T-cell (primary cell): ENCODE measurements at places on chromosomes 5 and 9.

- DNase-seq: no peak
These were observed 1.9 kb downstream of the MOB3B start for GRCh38 chr9:27527702-27528075.

DNA sequence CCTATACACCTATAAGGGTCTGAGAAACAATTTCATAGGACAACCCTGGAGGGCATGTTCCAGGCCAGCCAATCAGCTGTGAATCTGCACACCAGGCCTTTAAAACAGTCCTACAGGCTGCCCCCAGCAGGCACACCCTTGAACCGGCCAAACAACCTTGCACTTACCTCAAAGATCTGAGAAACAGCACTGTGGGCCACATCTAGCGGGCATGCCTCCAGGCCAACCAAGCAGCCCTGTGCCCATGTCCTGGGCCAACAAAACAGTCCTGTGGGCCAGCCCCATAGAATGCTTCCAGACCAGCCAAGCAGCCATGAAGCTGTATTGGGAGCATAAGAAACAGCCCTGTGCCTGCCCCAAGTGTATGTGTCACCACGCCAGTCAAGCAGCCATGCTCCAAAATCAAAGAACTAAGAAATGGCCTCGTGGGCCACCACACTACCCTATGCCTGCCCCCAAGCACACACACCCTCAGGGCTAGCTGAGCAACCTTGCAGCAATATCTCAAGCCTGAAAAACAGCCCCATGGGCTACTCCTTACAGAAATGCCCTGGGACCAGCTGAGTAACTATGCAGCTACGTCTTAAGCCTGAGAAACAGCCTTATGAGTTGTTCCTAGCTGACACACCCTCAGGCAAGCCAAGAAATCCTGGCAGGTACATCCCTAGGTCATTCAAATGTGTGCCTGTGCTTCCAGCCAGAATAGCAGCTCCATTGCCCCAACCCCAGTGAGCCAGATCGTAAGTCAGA, 2243.8 kb upstream of the C9orf72 start:
- DNase-seq: no peak

- DNase-seq: no peak
These were observed 34.0 kb downstream of the DAP start for GRCh38 chr5:10726913-10727517.

- no peak for DNase-seq
These were observed 591.6 kb upstream of the DMAC1 start for GRCh38 chr9:8391132-8391531.

- no peak for DNase-seq
These were observed 191.5 kb downstream of the WDR70 start for GRCh38 chr5:37570597-37570996.

- no peak for DNase-seq
These were observed 222.2 kb upstream of the MEF2C start for GRCh38 chr5:89105171-89105695.

GRCh38 chr9:137465000-137465719, 6.0 kb upstream of the NSMF start:
- no peak for DNase-seq

DNA sequence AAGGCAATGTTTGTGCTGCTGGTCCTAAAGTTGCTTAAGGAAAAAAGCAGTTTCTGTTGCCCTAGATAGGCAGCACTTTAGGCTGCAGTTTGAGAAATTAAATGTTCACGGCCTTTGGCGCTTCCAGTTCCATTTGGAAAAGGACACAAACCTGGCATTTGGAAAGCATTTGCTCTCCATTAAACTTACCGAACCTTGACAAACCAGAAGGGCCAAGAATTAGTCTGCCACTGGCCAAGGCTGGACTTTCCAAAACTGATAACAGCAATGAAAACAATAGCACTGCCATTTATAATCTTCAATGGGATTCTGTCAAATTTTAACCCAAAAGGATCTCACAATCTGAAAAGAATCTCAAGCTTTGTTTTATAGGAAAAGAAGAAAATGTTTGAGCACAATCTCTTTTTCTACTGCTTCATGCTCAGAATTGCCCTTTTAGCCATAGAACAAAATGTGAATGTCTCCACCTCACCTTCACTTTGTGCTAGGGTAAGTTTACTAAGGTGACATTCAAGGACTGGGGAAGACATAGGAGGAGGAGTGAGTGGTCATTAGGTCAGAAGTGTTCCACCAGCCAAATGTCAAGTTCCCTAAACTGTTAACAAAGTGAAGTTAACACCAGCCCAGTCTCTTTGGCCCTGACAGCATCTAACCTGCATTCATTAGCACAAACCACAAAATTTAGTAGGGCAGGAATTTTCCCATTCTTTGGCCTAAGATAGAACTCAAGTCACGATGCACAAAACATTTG, 583.4 kb upstream of the DMAC1 start:
- no peak for DNase-seq

GRCh38 chr9:90121762-90122161, 517.0 kb downstream of the GADD45G start:
- DNase-seq: no peak

- DNase-seq: peak; percentile 32
These were observed 580 bp upstream of the DUSP1 start for GRCh38 chr5:172771439-172772111.

GRCh38 chr9:91001146-91001611, 199.6 kb downstream of the SYK start:
- no peak for DNase-seq

GRCh38 chr9:72524820-72525540, 3.6 kb downstream of the TMC1 start:
- no peak for DNase-seq

GRCh38 chr5:140351609-140352334, 5.4 kb upstream of the HBEGF start:
- DNase-seq: peak; percentile 25

- no peak for DNase-seq
These were observed 245.4 kb upstream of the ANKH start for GRCh38 chr5:15116996-15117395.

- no peak for DNase-seq
These were observed 111.8 kb downstream of the UNC13B start for GRCh38 chr9:35273591-35273990.

DNA sequence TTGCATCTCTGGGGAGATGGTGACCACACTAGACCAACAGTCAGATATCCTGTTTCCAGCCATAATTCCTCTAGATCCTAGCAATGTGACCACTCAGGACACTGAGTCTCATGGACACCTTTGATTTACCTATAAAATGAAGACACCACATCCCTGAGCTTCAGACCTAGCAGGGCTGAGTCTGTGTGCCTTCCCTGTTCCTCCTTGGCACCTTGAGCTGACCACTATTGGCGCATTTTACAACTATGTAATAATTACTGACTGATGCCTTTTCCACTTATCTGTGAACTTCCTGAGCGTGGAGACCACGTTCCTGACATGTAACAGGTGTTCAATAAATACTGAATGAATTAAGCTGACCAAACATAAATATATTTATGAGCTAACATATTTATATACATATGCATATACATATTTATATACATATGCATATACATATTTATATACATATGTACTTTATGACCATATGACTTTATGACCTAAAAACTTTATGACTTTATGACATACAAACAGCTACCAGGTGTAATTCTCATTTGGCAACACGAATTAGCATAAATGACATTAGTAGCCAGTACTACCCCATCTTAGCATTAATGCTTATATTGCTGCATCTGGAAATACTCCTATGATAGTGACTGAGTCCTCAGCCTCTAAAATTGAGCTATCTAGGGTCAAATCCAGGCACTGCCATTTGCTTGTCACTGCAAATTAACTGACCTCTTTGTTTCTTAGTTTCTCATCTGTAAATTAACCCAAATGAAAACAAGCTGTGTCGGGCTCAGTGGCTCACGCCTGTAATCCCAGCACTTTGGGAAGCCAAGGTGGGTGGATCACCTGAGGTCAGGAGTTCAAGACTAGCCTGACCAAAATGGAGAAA, 150.6 kb downstream of the GNA14 start:
- DNase-seq: no peak

GRCh38 chr5:3704661-3705060, 109.0 kb downstream of the IRX1 start:
- DNase-seq: no peak

- no peak for DNase-seq
These were observed 28.1 kb downstream of the NDUFA8 start for GRCh38 chr9:122131401-122132001.

- DNase-seq: no peak
These were observed 13.1 kb downstream of the C9orf85 start for GRCh38 chr9:71924576-71924975.

- no peak for DNase-seq
These were observed 385.0 kb upstream of the TRPC7 start for GRCh38 chr5:136750224-136750862.

GRCh38 chr5:163248333-163248732, 189.1 kb upstream of the CCNG1 start:
- no peak for DNase-seq

GRCh38 chr5:93954421-93955069, 213.1 kb upstream of the POU5F2 start:
- DNase-seq: no peak

DNA sequence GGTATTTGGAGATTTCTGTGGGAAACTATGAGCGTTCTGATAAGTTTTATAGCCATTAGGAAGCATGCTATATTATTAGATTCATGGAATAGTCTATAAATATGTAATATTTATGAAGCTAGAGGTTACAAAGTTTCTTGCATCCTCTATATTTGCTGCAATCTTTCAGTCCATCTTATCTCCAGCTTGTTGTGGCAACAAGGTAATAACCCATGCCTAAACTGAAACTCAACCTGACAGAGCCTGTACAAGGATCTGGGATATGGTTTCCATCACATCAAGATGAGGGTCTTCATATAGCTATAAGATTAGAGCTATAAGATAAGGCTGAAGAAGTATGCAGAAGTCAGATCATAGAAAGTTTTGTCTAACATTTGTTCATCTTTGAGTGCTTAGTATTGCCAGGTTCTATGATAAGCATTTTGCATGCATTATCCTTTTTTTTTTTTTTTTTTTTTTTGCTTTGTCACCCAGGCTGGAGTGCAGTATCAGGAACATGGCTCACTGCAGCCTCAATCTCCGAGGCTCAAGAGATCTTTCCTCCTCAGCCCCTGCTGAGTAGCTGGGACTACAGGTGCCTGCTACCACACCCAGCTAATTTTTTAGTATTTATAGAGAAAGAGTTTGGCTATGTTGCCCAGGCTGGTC, 14.8 kb downstream of the BAAT start:
- no peak for DNase-seq

DNA sequence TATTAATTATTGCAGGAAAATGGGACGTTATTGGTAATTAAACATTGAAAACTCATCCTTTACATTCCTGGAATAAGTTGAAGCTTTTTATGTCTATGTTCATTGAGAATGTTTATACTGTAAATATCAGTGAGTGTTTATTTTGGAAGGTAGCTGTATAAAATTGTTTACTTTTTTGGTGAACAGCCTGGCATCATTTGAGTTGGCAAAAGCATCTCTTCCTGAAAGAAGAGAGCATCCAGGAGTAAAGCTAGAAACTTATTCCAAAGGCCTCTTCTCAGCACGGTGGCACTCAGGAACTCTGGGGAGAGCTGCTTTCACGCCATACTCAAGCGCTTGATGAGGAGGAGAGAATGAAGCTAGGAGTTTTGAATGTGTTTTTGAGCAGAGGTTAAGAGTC, 79.9 kb downstream of the GAPVD1 start:
- no peak for DNase-seq

DNA sequence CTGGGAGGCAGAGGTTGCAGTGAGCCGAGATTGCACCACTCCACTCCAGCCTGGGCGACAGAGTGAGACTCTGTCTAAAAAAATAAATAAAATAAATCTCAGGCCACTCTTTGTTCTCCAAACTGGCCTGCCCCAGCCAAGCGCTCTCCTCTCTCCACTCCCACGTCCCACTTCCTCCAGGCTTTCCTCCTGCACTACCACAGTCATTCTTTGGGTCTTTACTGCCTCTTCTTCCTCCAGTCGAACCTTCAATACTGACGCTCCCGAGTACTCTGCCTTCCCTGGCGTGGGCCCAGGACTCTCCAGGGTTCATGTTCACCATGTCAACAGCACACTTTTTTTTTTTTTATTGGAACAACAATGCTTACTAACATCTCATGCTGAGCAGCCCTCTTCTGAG, 23.9 kb downstream of the RNF130 start:
- no peak for DNase-seq

DNA sequence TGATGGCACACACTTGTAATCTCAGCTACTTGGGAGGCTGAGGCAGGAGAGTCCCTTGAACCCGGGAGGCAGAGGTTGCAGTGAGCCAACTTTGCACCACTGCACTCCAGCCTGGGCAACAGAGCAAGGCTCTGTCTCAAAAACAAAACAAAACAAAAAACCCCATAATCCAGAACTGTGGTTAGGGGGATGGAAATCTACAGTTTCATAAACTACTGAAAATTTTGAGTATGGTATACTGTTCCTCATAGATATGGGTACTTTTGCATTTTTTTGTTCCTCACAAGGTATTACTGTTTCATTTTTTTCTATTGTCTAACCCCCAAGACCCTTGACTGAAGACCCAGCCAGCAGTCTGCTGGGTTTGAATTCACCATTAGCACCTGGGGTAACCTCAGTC, 52.2 kb upstream of the MAP3K1 start:
- DNase-seq: no peak
